ENCODE measurements at places on chromosomes 4 and X.

- DNase-seq = no peak
Observed at GRCh38 chr4:5504486-5504885, 203.9 kb downstream of the EVC2 start.

DNA sequence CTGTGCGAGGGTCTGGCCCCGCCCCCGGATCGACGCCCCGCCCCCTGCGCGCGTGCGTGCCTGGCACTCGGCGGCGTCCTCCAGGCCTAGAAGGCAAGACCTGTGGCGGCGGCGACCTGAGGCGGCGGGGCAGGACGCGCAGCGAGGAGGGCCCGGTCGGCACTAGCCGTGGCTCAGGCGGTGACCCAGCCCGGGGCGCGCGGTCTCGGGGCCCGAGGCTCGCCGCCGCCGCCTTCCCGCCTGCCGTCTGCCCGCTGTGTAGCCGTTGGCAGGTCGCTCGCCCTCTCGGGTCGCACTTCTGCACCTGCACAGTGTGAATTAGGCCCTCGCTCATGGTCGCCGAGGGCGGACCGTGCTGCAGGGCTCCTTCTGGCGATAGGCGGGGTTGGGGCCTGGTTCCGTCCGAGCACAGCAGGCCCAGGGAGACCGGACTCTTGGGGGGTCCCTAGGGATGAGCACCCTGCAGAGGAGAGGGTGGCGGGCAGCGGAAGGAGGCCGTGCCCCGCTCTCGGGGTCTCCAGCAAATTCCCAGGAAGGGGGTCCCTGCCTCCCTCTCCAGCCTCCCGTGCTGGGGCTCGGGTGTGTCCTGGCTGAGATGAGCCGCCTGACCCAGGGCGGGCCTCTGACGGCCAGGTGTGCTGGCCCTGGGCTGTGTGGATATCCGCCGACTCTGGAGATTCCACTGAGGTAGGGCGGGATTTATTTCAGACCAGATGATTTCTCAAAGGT lies 557 bp upstream of the FAM53A start:
- no peak for DNase-seq

DNA sequence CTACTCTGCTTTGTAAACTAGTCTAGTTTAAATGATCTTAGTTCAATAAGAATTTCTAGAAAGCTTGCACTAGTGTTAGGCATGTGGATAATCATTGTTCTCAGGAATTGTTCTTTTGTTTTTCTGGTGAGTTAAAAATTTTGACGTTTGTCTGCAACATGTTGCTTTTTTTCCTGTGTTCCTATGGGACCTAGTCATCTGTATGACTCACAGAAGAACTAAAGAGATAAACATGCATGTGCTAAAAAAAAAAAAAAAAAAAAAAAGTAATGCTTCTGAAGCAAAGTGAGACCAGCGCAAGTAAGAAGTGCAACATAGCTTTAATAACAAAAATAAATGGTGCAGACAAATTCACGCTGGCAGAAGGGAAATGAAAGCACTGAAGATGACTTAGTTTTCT lies 471.2 kb downstream of the IQCM start:
- no peak for DNase-seq

GRCh38 chr4:113008716-113009115 lies 40.7 kb upstream of the ANK2 start:
- DNase-seq = no peak

DNA sequence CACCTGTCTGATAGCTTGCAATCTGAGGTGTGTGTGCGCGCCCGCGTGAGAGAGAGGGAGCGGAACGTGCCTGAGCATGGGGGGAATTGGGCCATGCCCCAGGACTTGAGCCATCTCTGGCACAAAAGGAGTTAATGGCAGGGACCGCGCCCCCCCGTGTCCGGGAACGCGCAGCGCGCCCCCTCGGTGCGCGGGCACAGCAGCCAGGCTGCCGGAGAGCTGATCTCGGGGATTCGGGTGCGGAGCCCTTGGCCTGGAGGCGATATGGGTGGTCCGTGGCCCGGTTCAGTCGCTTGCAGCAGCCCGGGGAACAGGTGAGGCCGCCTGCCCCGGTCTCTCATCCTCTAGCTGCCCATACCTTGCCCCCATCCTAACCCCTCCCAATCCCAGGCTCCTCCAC lies at the start of gene NLGN3:
Gene NLGN3 (plus strand): TSS at position 191 of the 400 bp plus-strand sequence. CDS start 2,909 bp downstream, outside the sequence.
- no peak for DNase-seq

DNA sequence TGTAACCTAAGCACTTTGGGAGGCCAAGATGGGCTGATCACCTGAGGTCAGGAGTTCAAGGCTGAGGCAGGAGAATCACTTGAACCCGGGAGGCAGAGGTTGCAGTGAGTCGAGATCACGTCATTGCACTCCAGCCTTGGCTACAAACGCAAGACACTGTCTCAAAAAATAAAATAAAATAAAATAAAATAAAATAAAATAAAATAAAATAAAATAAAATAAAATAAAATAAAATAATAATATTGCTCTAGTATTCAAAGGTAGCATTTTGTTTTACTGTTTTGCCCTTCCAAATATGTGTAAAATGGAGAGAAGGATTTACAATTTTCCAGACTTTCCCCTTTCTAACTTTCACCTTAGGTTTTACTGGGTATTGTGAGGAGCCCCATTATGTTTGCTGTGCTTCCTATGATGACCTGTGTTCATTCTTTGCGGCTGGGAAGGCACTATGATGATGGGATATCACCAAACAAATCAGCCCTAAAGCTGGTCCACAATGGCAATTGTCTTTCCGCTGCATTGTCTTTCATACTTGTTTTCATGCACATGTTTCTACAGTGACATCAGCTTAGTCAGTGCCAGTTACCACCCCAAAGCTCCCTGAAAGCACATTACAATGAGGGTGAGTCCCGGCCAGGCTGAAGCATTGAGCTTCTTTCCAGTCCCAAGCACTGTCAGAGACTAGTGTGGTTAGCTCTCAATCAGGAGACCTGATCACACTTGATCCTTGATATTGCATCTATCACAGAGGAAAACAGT lies 50.8 kb downstream of the DTHD1 start:
- DNase-seq = no peak

- DNase-seq = no peak
Observed at GRCh38 chr4:70946939-70947338, 44.8 kb downstream of the MOB1B start.

DNA sequence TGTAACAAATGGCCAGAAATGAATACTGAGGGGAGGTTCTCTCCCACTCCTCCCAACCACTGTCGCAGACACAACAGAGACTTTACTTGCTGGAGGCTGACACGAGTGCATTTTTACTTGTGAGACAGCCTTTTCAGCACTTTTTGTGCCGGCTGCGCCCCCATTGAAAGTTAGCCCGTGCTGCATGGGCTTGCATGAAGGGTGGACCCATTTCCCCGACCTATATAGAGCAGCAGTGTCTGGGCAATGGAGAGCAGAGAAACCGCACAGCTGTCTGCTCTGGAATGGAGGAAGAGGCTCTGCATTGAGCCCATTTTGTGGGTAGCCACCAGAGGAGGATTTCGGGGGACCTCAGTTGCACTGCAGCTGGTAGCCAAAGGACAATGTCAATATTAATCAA lies 208.8 kb downstream of the UGT8 start:
- no peak for DNase-seq

- peak; percentile 76 for DNase-seq
Observed at GRCh38 chrX:80812176-80812575, 2.5 kb upstream of the BRWD3 start.

DNA sequence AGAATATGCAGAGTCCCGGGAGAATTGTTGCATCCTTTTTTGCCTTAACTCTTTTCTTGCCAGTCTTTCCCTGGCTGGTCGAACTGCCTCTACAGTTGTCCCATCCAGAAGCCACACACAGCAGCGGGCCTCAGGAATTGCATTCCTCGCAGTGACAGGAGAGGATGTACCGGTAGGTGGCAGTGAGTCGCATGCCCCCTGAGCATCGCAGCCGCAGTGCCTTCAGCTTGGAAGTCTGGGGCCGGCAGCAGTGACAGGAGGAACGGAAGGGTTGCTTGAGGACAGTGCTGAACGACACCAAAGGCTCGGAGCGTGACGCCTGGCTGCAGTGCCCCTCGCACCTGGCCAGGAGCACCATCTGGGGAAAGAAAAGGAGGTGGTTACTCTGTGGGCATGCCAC lies 23.5 kb downstream of the NDP start:
- peak; percentile 76 for DNase-seq

DNA sequence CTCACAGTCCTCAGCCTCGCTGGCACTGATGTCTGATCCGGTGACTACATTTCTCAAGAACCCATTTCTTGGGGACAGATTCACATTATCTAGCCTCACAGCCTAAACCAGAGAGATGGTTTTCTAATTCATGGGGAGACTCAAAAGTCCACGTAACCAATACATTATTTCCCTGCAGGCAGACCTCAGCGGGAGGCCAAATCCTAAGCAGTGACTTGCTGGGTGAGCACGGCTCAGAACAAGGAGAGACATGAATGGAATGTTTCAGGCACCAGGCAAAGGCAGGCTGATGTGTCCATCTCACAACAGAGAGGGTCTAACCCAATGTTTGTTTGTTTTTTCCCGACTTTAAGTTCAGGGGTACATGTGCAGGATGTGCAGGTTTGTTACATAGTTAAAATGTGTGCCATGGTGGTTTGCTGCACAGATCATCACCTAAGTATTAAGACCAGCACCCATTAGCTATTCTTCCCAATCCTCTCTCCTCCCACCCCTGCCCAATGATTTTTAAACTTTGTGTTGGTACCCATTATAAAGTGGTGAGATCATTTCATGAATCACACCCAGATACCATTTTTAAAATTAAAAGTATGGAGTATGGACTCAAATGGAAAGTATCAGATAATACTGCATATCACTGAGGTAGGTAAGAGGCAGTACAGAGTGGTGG lies 53.3 kb downstream of the SCD5 start:
- DNase-seq = peak; percentile 76

- DNase-seq = no peak
Observed at GRCh38 chrX:134659761-134660160, 1.5 kb upstream of the PLAC1 start.

DNA sequence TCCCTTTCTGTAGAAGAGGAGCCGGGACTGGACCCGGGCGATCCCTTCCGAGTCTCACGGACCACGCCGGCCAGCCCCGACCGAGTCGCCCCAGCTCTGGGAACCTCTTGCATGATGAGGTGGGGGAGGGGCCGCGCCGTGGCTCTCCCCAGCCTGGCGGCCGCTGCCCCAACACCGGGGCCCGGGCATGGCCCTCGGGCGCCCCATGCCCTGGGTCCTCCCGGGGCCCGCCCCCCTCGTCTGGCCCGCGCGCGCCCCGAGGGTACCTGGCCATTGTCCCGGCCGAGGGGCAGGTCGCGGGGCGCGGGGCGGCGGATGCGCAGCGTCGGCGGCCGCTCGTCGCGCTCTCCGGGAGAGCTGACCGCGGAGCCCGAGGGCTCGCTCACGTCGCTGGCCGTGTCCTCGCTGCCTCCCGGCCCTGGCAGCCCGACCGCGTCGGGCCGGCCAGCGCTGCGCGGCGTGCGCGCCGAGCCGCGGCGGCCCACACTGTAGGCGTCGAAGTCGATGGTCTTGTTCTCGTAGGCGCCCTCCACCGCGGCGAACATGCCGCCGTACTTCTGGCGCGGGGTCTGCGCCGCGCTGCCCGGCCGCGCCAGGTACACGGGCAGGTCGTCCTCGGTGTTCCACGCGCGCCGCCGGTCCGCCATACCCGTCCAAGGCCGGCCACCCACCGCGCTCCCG lies 423 bp downstream of the CRMP1 start:
- DNase-seq = no peak

- DNase-seq = no peak
Observed at GRCh38 chr4:183633476-183634400, 25.2 kb downstream of the RWDD4 start.

DNA sequence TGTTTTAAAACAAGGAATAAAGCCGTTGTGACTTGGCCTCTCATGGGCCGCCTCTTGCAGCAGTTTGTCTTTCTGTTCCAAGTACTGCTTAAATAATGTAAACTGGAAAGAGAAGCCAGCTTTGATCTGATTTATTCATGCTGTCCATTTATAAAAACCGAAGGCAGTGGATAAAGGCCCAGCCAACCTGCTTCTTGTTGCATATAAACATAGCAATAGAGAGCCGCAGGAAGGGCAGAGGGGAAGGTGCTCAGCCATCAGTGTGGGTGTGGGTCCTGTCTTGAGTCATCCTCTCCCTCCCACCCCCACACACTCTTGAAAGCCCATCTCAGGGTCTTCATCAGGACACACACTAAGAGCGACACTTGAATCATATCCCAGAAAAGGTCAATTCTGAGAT lies 187.9 kb upstream of the FAM9B start:
- no peak for DNase-seq

- no peak for DNase-seq
Observed at GRCh38 chr4:103197765-103198110, 405 bp downstream of the CENPE start.

DNA sequence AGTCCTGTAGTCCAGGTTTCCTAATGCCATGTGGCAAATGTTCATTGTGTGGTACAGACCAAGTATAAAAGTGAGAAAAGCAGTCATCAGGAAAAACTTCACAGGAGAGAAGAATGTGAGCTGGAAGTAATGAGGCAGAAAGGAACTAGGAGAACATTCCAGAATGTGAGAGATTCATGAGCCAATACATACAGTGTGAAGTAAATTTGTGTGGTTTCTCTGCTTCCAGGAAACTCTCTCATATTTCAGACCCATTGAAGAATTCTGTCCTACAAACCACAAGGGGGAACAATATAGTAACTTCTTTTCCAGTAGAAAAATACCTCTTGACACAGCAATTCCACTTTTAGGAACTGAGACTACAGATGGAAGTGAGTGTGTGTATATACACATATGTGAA lies 136.5 kb downstream of the RNF150 start:
- DNase-seq = no peak

DNA sequence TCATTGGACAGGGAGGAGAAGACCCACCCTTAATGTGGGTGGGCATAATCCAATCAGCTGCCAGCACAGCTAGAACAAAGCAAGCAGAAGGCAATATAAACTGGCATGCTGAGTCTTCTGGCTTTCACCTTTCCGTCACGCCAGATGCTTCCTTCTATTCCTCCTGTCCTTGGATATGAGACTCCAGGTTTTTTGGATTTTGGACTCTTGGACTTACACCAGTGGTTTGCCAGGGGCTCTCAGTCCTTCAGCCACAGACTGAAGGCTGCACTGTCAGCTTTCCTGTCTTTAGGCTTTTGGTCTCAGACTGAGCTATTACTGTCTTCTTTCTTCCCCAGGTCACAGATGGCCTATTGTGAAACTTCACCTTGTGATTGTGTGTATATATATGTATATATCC lies 32.2 kb upstream of the UGT2B4 start:
- DNase-seq = no peak

- no peak for DNase-seq
Observed at GRCh38 chr4:171378323-171378722, 434.9 kb upstream of the GALNTL6 start.

- peak; percentile 57 for DNase-seq
Observed at GRCh38 chrX:111265486-111265885, 4.8 kb downstream of the CAPN6 start.

- DNase-seq = no peak
Observed at GRCh38 chr4:147816382-147817254, 84.7 kb downstream of the ARHGAP10 start.

- no peak for DNase-seq
Observed at GRCh38 chrX:120244395-120244734, 6.2 kb upstream of the ZBTB33 start.

DNA sequence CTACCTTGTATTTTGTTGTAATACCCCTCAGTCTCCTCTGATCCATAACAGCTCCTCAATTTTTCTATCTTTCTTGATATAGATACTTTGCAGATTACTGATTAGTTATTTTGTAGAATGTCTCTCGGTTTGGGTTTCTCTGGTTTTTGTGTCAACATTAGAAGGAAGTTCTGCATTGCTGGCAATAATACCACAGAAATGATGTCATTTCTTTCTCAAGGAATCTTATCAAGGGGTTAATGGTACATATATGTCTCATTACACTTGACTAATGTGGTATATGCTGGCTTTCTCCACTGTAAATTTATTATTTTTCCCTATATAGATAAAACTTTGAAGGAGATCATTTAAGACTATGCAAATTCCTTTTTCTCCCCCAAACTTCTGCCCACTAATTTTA lies 183.6 kb upstream of the DKK2 start:
- no peak for DNase-seq

Data from islet precursor cell (in vitro differentiated cells).